Body of pancreas (tissue), 4 donors: ENCODE measurements at places on chromosomes 7 and 10.
A peak's percentile ranks its signal among the peaks of the same experiment; 100 is the strongest.

GRCh38 chr10:69726850-69727249 lies 74.9 kb upstream of the COL13A1 start:
- no peaks in the 10 kb centered on the region for H3K4me1 ChIP-seq
- no peak for DNase-seq
- H3K4me3 ChIP-seq: no peak overlapping the region
- H3K27ac ChIP-seq: no peak overlapping the region

DNA sequence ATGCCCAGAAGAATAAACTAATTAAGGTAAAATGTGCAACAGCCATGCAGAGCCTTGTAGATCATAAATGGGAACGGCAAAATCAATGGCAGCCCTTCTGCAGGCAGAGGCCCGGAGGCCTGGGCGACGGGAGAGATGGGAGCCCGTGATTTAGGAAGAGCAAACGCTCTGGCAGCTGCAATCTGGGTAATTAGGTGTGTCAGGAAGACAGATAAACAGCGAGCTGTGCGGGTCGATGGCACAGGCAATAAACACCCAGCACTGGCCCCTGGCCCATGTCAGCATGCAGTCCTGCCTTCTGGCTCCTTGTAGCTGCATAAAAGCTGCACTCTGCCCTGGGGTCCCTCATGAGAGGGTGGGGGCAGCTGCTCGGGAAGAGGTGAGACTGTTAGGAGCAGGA lies 78.0 kb downstream of the GOLGA7B start:
- H3K36me3 ChIP-seq: no peaks in the 10 kb centered on the region
- H3K4me3 ChIP-seq: no peak overlapping the region
- no peak for DNase-seq
- H3K27me3 ChIP-seq: no peaks in the 10 kb centered on the region

DNA sequence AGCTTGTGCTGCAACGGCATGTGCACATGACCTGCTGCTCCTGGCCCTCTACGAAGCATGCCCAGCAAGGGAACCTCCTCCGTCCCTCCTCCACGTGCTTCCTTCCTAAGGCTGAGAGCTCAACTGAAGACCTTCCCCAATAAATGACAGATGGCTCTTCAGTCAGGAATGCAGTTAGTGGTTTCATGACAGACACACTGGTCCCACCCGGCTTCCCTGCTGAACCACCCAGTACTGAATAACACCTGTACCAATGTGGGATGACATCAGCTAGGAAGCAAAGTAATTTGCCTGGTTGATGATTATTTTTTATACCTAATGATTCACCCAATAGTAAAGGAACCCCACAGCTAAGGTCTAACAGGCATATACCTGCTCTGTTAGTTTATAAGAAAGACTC lies 69.1 kb downstream of the SCRN1 start:
- H3K4me1 ChIP-seq: no peaks in the 10 kb centered on the region
- H3K27ac ChIP-seq: no peak overlapping the region
- H3K4me3 ChIP-seq: no peak overlapping the region
- no peak for DNase-seq
- H3K27me3 ChIP-seq: no peaks in the 10 kb centered on the region

DNA sequence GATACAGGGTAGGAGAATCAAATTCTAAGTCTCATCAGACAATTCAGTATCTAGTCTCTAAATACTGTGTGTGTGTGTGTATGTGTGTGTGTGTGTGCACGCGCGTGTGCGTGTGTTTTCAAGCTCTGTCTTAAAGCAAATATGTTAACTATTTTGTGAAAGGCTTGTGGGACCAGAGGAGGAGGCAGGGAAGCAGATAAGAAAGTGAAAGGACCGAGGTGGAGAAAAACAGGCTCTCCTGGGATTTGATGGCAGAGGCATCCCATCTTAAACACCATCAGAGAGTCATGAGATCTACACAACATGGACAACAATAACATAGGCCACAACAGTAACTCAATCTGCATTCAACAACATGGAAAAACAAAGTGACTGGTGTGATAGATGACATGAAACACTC lies 67.1 kb downstream of the PIP4K2A start:
- H3K36me3 ChIP-seq: no peaks in the 10 kb centered on the region
- no peak for DNase-seq
- H3K4me3 ChIP-seq: no peak overlapping the region
- H3K27me3 ChIP-seq: no peaks in the 10 kb centered on the region

- no peak for DNase-seq
- H3K27me3 ChIP-seq: no peaks in the 10 kb centered on the region
- H3K36me3 ChIP-seq: no peaks in the 10 kb centered on the region
- no peak overlapping the region for H3K4me3 ChIP-seq
- H3K27ac ChIP-seq: no peak overlapping the region
Measured at GRCh38 chr7:21550076-21550475, 7.2 kb downstream of the DNAH11 start.

DNA sequence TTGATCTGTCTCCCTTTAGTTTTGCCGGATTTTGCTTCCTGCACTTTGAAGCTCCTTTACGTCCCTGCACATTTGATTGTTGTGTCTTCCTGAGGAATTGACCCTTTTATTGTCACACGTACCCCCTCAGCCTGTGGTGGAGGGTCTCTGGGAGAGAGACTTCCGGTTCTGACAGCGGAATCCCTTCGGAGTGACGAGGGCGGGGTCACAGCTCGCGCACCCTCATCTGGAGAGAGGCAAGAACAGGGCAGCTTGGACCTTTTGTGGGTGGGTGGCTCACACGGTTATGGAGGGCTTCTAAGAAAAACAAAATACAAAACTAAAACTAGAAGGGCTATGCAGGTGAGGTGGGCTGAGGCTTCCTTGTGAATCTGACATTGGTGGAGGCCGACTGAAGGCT lies 26.0 kb downstream of the AMZ1 start:
- peaks cover 20% of the 10 kb centered on the region for H3K4me1 ChIP-seq
- DNase-seq: no peak
- no peaks in the 10 kb centered on the region for H3K27me3 ChIP-seq
- H3K27ac ChIP-seq: no peak overlapping the region
- no peaks in the 10 kb centered on the region for H3K36me3 ChIP-seq

DNA sequence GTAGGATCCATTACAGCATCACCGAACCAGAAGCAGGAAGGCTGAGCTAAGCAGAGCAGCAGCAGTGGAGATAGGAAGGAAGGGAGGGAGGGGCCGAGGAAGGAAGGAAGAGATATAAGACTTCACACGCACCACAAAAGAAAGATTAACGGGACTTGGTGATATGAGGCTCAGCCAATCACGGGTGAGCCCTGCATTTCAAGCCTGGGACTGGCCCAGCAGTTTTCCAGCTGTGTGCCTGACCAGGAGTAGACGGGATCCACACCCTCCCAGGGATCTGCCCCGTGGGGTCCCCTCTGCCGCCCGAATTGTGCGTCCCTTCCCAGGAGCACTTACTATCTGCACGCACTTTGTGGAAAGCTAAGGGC lies 16.2 kb downstream of the ATG9B start:
- DNase-seq: no peak
- no peaks in the 10 kb centered on the region for H3K27me3 ChIP-seq
- no peak overlapping the region for H3K4me3 ChIP-seq

DNA sequence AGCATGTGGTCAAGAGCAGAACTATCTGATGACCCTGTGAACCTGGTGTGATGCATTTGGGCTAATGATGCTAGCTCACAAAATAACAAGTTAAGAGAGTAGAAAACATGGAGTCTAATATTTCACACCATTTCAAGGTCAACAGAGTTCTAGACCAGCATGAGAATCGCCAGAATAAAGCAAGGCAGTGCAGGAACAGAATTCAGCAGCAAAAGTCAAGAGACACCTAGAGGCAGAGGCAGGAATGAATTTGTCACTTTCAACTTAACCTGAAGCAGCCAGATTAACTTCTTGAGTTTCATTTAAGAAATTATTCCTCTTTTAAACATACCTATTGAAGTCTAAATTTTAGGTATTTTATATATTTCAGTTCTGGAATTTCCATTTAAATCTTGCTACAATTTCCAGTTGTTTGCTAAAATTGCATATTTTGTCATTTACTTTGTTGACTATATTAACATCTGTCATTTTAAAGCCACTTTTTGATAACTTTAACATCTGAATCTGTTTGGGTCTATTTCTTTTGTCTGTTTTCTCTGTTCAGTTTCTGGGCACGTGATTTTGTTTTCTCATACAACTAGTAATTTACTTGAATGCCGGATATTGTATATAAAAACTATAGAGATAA lies 44.2 kb upstream of the PRSS58 start:
- no peak overlapping the region for H3K27ac ChIP-seq
- no peak overlapping the region for H3K4me3 ChIP-seq
- H3K27me3 ChIP-seq: no peaks in the 10 kb centered on the region

- H3K4me1 ChIP-seq: peaks cover 12% of the 10 kb centered on the region
- no peaks in the 10 kb centered on the region for H3K27me3 ChIP-seq
- H3K4me3 ChIP-seq: no peak overlapping the region
- peak overlapping the region; percentile 64 for H3K27ac ChIP-seq
- no peaks in the 10 kb centered on the region for H3K36me3 ChIP-seq
Measured at GRCh38 chr10:92839191-92840085, 8.9 kb upstream of the EXOC6 start.
